AG09309 (cell line): ENCODE measurements at places on chromosomes 2 and 18.

DNA sequence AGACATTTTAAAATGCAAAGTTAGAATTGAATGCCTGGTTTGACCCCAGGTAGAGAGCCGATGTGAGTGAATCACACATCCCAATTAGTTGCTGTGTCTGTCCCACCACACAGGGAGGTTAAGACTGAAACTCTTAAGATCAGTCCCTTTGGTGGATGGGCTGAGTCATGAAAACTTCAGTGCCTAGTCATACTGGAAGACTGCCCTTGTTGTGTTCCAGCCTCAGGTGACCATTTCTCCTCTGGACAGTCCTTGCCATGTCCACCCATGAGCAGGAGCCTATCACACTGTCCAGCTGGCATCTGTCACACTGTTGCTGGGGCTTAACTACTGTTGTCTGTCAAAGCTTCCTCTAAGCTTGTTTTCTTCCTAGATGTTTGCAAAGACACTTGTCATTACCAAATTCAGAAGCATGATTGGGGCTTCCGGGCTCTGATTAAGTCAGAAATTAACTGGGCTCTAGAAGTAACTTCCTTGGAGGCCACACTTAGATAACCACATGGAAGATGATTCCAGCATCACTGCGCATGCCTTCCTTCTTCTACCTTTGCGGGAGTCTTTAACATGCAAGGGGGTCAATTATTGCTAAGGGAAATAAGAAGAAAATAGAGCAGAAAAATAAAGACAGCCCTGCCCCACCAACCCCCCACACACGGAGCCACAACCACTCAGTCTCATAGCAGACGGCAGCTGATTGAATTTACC, 21.3 kb downstream of the CYRIA start:
- no peak for DNase-seq

DNA sequence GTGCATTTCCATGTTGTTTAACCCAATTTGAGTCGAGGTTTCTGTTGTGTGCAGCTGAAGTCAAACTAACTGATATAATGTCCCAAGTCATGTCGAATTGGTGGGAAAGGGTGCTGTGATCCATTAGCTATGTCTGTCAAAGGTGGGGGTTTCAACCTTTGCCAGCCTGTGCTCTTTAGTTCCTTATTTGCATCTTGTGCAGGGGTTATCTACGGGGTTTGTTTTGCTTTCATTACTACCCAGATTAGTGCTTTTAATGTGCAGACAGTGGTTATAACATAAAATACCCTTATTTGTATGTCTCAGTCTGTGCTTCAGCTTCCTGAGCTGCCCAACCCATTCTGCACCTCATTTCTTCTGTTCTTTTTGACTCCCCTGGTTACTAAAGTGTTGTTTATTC, 271.9 kb upstream of the CXCR4 start:
- no peak for DNase-seq

GRCh38 chr2:182167882-182168281, 182.2 kb downstream of the PPP1R1C start:
- DNase-seq: no peak

GRCh38 chr18:47244086-47244485, 7.4 kb downstream of the SKOR2 start:
- no peak for DNase-seq

GRCh38 chr2:195595825-195596224, 61.2 kb upstream of the SLC39A10 start:
- DNase-seq: no peak

- DNase-seq: no peak
Measured at GRCh38 chr18:50803592-50803991, 16.2 kb downstream of the MRO start.

- DNase-seq: no peak
Measured at GRCh38 chr2:196511258-196512168, 128.0 kb upstream of the CCDC150 start.

DNA sequence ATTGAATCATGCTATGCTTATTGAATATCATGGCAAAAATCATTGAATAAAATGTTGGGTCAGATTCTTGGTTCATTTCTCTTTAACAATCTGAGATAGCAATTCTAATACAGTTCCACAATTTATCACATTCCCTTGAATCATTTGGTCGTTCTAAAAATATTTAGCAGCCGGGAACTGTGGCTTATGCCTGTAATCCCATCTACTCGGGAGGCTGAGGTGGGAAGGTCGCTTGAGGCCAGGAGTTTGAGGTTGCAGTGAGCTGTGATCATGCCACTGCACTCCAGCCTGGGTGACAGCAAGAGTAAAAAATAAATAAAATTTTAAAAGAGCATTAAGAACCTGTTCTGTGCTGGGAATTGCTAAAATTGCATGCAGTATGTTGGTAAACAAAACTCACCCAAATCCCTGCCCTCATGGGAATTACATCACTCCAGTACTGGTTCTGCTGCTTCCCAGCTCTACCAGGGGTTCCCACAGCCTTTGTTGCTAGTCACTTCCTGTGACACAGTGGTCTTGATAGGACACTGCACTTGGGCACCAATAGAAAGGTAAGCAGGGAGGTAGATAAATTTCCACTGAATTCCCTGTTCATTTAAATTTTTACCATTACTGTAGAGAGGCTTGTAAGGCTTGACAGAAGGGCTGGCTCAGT, 200.4 kb downstream of the CTNNA2 start:
- DNase-seq: no peak

DNA sequence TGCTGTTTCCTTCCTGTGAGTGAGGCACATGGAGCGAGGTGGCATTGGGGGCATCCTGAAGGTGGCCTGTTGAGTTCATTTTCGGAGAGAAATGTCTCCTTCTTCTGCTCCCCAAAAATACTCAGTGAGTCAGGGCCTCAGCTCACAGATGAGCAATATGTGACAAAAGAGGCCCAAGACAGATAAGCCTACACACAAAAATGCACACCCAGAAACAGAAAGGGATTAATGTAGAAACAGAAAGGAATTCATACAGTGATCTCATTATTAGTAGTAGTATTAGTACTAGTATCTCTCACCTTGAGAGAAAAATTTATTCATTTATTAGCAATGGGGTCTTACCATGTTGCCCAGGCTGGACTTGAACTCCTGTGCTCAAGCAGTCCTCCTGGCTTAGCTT, 5.1 kb downstream of the GPR75 start:
- DNase-seq: no peak

DNA sequence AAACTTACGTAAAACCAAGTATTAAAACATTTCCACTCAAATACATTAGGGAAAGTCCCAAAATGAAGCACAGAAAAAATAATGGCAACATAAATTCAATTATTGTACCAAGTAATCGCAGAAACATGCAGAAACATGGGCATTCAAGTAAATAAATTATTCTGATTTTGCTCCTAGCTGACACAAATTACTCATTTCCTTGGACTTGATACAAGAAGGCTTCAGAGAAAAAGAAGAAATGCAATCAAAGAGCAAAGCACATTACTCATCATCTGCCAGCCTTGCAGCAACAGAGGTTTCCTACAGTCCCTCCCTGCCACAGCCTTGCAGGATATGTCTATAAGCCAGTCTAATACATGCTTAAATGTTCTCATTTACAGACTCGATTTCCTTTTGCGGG, 439.8 kb upstream of the LYPD1 start:
- DNase-seq: peak; percentile 75

- DNase-seq: peak; percentile 96
Measured at GRCh38 chr2:33215299-33215698, 261.1 kb upstream of the RASGRP3 start.

GRCh38 chr2:238489896-238490295, 63.2 kb downstream of the ASB1 start:
- DNase-seq: no peak

- peak; percentile 32 for DNase-seq
Measured at GRCh38 chr2:173749315-173749714, 215.9 kb downstream of the SP3 start.

DNA sequence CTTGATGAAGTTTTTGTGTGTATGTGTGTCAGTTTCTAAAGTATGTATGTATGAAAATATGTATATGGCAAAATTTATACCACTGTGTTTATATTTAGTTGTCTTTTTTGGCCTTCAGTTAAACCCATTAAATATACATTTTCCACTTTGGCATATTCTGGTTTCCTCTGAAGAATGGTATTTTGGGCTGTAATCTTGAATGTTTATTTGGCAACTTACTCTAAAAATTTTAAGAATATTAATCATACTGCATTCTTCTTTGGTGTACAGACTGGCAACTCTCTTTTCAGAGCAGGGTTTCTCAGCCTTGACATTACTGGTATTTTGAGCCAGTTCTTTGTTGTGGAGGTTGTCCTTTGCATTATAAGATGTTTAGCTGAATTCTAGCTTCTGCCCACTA, 27.9 kb upstream of the CCBE1 start:
- no peak for DNase-seq

- no peak for DNase-seq
Measured at GRCh38 chr2:205047273-205047839, 502.1 kb downstream of the PARD3B start.

GRCh38 chr2:15908371-15908770, 32.0 kb upstream of the MYCN start:
- DNase-seq: no peak

- DNase-seq: peak; percentile 28
Measured at GRCh38 chr18:76398896-76399612, 96.0 kb downstream of the ZNF516 start.

DNA sequence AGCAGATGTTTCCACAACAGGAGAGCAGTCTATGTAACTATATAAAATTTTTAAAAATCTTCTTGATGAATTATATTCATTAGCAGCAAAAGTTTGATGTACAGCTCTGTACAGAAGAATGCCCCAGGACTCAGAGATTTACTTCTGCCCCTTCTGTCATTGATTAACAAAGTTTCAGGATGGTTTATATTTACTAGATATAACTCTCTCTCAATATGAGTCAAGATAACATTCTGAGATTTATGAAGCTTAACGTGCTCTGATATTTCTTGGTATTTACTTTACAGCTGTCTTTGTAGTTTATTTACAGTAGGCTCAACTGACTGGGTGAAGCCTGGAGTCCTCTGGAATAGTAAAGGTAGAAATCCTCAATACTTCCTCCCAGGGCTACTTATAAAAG, 93.6 kb upstream of the HNMT start:
- DNase-seq: no peak

GRCh38 chr18:23487738-23488570, 15.4 kb upstream of the RMC1 start:
- no peak for DNase-seq

DNA sequence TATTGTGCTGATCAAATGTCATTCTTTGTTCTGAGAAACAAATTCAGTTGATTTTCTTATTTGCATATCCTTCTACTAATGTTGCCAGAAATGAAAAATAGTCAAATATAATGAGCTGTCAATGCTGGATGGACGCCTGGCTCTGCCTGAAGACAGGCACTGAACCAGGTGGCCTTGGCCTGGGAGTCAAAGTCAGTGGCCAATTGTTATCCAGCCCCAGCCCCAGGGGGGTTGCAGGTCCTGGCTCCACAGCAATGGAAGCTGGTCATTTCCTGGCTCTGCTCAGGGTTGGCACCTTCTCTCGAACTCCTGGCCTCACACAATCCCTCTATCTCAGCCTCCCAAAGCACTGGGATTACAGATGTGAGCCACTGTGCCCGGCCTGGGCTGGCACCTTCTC, 176.8 kb upstream of the GLI2 start:
- DNase-seq: no peak

- no peak for DNase-seq
Measured at GRCh38 chr2:53690876-53691275, 76.7 kb upstream of the CHAC2 start.

- peak; percentile 99 for DNase-seq
Measured at GRCh38 chr2:42835577-42836371, 43.4 kb upstream of the HAAO start.

DNA sequence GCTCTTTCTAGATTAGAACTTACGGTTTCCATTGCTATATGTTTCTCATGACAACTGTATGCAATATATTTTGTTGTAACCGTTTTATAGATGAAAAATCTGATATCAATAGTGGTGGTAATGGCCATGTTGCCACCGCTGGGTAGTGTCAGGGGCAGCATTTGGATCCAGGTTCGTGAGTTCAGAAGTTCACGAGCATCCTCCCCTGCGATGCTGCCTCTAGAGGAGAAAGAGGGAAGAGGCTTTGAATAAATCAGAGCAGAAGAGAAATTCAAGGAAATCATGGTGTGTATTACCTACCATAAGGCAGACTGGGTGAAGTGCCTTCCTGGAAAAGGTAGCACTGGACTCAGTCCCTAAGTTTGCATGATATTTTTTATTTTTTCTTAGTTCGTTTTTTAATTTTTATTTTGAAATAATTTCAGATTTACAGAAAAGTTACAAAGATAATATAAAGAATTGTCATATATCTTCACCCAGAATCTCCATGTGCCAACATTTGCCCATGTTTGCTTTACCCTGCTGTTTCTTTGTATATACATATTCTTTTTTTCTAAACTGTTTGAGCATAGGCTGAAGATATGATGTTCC, 3.3 kb upstream of the ZBTB7C start:
- DNase-seq: no peak

DNA sequence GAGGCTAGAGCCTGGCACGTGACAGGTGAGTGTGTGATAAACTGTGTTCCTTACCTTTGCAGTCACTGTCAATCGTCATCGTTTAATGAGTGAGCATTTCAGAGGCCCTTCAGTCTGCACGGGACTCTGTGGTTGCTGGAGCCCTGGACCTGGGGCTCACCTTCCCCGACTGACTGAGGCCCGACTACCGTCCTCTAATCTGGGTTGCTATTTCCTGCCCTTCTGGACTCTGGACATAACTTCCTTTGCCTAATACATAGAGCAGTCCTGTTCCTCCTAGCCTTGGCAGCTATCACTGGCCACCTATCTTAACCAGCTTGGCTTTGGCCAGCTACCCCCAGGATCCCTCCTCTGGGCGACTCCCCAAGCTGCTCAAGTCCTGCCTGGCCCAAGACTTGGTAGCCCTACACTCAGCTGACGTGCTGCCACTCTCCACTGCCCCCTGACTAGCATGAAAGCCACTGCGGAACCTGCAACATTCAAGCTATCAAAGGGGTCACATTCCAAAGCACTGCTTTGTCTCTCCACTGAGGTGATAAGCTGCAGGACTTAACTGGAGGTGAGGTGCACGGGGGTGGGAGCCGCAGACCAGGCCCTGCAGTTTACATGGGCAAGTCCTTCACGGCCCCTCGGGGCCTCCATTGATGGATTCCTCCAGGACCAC, 11.1 kb upstream of the RAB17 start:
- no peak for DNase-seq

DNA sequence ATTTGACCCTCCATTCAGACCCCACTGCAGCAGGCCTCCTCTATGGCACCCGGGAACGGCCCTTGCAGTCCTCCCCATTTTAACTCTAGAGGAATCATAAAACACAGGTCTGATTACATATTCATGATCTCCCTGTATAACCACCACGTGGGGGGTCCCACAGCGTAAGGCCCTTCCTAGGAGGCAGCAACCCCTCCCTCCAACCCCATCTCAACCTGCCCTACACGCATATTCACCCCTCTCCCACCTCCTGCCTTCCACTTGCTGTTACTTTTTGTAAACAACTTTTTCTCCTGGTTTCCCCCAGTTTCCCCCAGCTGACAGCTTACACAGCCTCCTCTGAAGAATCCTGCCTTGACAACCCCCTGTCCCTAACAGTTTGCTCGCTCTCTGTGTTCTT, 85.1 kb upstream of the FOXI3 start:
- no peak for DNase-seq

GRCh38 chr2:169512525-169512924, 3.0 kb downstream of the KLHL41 start:
- no peak for DNase-seq
